ENCODE measurements at places on chromosomes 7 and 10.

- DNase-seq: no peak
These were observed 375 bp upstream of the CHN2 start for GRCh38 chr7:29194206-29194593.

DNA sequence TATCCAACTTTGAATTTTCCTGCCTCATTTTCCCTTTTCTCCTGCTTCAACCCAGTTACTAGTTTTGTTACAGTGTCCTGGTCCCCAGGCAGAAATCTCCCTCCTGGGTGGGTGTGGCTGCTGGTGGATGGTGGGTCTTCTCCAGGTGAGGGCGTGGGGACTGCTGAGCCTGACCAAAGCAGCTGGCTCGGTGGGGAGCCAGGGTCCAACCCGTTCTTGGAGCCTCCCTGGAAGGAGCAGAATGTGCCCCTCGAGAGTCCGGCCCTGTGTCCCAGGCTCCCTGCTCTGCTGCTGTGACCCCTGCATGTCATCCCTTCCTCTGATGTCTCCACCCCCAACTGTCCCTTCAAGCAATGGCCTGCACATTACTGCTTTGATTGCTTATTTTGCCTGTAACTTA is 86.6 kb upstream of the TCERG1L start:
- DNase-seq: no peak

DNA sequence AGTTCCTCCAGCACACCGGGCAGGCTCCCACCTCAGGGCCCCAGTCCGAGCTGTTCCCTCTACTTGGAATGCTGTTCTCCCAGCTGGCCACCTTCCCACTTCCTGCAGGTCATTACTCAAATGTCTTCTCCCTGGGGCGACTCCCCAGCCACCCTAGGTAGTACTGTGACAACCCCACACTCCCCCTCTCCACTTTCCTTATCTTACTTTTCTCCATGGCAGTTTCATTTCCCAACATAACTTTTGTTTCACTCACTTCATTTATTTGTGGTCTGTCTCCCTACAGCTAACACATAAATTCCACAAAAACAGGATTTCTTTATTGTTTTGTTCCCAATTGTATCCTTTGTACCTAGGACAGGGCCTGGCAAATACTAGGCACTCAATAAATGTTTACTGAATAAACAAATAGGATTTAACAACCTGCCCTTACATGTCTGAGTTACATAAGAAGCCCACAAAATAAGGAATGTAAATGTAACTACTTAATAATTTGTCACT is 76.5 kb downstream of the JAZF1 start:
- no peak for DNase-seq

- no peak for DNase-seq
These were observed 196.4 kb downstream of the ANKRD7 start for GRCh38 chr7:118420888-118421287.

DNA sequence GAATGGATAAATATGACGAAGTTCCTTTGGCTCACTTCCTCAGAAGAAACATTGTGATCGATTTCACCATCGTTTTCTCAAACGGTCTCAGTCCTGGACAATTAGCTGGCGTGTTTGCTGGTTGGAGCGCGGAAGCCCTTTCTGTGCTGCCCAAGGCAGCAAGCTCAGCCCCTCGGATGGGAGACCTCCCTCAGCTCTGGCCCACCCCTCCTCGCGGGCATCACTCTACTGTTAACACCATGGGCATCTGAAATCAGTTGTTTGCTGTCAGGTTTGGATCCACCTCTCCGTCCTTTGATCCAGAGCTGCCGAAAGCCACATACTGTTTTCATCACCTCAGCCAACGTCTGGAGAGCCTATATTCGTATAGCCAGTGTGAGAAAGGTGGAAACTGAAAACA is 68.2 kb downstream of the C10orf143 start:
- no peak for DNase-seq

DNA sequence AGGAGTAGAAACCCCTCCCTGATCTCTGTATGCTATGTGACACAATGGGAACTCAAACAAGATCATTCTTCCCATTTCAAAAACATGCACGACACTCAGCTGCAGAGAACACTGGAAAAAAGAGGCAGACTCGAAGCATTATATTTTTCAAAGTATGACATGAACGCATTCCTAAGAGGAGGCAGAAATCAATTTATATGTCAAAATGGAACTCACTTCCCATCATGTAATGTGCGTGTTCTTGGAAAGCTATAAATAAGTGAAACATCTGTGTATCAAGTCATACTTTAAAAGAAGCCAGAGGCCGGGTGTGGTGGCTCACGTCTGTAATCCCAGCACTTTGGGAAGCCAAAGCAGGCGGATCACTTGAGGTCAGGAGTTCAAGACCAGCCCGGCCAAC is 142.7 kb downstream of the ICA1 start:
- no peak for DNase-seq

GRCh38 chr7:37346761-37347160 is 101.9 kb downstream of the ELMO1 start:
- no peak for DNase-seq

DNA sequence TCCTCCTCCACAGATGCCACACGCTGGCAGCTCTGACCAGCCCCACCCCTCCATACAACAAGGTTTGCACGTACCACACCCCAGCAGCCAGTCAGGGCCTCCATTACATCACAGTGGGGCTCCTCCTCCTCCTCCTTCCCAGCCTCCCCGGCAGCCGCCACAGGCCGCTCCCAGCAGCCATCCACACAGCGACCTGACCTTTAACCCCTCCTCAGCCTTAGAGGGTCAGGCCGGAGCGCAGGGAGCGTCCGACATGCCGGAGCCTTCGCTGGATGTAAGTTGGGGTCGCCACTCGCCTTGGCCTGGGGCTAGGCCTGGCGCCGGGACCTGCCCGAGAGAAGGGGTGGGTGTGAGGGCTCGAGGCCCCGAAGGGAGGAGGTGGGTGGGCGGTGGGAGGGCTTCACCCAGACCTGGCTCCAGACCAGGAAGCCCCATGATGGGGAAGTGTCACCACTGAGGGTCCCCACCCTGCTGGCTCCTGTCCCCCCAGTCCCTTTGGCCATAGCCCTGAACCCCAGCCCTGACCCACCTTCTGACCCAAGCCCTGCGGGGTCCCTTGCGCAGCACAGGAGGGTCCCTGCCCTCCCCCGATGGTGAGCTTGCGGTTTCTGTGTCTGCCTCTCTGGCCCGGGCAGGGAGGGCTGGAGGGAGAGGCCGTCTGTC is 36.2 kb upstream of the PPIF start:
- DNase-seq: no peak

- DNase-seq: no peak
These were observed 71.8 kb downstream of the ARHGAP21 start for GRCh38 chr10:24651923-24652322.

- DNase-seq: peak; percentile 75
These were observed 38.5 kb upstream of the MKRN1 start for GRCh38 chr7:140517546-140518369.

GRCh38 chr10:101967713-101968112 is 88.3 kb downstream of the ARMH3 start:
- no peak for DNase-seq

GRCh38 chr10:13327534-13327933 is 20.6 kb downstream of the SEPHS1 start:
- no peak for DNase-seq

DNA sequence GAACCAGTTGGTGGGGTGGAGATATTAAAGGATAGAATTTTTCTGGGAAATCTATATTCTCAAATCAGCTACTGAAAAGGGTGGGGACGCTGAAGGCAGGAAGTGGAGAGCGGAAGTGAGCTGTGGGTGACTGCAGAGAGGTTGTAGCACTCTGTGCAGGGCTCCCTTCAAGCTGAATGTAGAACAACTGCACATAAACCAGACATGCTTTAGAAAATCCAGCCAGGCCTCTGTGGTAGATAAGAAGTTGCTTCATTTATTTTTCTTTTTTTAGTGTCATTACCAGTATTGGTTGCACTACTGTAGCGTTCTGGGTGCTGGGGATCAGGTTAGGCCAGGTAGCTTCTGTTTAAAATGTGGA is 127.8 kb downstream of the CELF2 start:
- peak; percentile 63 for DNase-seq

GRCh38 chr7:19318287-19318686 is 173.1 kb upstream of the FERD3L start:
- DNase-seq: no peak

GRCh38 chr10:62384057-62384446 is 9.9 kb downstream of the ZNF365 start:
- DNase-seq: peak; percentile 25

DNA sequence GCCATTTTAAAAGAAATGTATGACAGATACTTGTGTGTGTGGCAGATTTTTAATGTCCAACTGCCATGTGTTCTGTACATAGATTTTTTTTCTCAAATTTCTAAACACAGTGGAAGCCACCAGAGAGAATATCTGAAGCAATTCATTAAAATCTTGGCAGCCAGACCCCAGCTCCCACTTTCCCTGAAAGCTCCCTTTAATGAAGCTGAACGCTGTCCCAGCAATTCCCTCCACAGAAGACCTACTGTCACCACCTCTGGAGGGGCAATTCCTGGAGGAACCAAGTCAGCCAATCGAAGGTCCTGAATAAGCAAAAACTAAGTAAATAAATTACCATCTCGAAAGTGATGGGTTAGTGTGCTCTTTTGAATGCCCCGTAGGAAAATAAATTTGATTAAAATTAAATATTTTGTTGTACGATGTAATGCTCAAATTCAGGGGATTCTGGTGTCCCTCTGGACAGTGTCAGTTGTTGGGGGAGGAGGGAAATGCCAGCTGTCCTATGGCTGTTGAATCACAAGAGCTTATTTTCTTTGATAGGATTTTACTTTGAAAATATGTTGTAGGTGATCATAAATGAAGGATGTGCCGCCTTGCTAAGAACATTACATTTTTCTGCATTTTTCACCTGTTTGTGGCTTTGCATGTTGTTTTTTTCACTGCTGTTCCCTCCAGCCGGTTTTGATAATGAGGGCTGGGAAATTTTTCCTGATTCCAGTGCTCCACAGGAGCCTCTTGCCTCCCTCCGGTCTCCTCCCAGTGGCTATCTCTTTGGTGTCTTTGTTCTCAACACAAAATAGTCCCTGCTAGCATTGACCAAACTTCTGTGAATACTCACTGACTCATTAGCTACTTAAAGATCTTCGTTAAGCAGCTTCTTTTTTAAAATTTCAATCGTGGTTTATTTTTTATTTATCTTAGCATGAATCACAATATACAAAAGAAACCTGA is 9.2 kb upstream of the GSAP start:
- DNase-seq: no peak

- peak; percentile 83 for DNase-seq
These were observed 14.4 kb upstream of the AHCYL2 start for GRCh38 chr7:129210256-129210988.

GRCh38 chr10:62121187-62121530 is 147.5 kb downstream of the RTKN2 start:
- no peak for DNase-seq

GRCh38 chr10:124342821-124343170 is 75.9 kb downstream of the OAT start:
- no peak for DNase-seq

DNA sequence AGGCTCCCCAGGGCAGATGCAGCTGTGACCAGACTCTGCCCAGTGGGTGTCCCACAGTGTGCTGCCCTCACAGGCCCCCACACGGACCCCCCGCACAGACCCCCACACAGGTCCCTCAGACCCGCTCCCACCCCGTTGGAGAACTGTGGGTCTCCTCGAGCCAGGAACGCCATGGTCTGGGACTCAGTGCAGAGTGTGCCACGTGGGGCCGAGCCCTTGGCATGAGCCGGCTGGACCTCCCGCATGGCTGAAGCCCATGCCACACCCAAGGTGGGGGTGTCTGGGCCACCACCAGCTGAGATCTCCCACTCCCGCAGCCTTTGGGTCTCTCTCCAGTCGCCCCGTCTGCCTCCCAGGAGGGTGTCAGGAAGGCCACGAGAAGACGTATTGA is 34.3 kb downstream of the JAKMIP3 start:
- DNase-seq: no peak

- no peak for DNase-seq
These were observed 7.7 kb upstream of the COBL start for GRCh38 chr7:51324206-51324898.

DNA sequence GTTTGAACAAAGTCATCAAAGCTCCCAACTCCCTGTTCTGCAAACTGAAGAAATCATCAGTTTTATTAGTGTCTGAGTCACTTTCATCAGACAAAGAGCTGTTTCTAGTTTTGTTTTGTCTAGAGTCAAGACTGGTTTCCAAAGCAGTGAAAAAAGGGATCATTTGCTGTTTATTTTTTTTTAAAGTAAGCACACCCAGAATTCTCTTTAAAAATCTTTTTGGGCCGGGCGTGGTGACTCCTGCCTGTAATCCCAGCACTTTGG is 972.0 kb upstream of the CELF2 start:
- no peak for DNase-seq

- DNase-seq: no peak
These were observed 19.6 kb upstream of the GTPBP4 start for GRCh38 chr10:968546-969199.

GRCh38 chr7:146510088-146510680 is 393.6 kb downstream of the CNTNAP2 start:
- no peak for DNase-seq

GRCh38 chr7:74479066-74479781 is 25.5 kb downstream of the GTF2IRD1 start:
- no peak for DNase-seq

- no peak for DNase-seq
These were observed 1344.3 kb upstream of the LRRTM3 start for GRCh38 chr10:65581426-65582026.

- DNase-seq: no peak
These were observed 709.7 kb upstream of the SEMA3D start for GRCh38 chr7:85896531-85896930.

GRCh38 chr10:100006243-100006886 is 3.4 kb downstream of the DNMBP start:
- no peak for DNase-seq

DNA sequence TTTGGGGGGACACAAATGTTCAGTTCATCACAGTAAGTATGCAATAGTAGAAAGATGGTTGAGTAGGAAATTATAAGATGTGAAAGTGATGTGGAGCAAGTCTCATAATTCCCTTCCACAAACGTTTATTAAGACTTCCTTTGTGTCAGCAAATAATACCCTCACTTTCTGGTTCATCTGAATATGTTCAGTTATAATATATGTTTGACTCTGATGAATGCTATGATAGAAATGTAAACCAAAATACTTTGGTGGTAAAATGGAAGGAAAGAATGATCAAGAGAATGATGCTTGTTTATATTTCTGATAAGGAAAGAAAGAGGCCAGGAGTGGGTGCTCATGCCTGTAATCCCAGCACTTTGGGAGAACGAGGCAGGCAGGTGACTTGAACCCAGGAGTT is 111.7 kb upstream of the PLXDC2 start:
- no peak for DNase-seq
